ENCODE measurements at places on chromosomes 16 and 17.
A peak's percentile ranks its signal among the peaks of the same experiment; 100 is the strongest.

GRCh38 chr17:34825102-34825501, 136.2 kb downstream of the CCT6B start:
- DNase-seq, result no peak

DNA sequence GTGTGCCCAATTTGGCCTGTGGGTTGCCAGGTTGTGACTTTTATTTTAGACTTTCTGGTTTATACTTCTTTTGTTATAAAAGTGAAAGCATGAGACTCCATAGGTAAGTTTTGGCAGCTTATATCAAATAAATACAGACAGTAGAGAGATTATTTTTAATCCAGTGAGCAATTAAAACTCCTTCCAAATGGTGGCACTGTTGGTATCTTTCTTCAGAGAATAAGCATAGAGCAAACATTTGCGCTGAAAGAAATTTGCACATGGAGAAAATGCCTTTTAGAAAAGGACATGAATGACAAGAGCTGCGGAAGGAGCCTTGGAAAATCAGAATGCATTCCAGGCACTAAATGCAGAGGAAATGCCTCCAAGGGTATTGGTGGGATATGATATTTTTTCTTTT, 46.1 kb upstream of the DNAJA2 start:
- no peak for DNase-seq

DNA sequence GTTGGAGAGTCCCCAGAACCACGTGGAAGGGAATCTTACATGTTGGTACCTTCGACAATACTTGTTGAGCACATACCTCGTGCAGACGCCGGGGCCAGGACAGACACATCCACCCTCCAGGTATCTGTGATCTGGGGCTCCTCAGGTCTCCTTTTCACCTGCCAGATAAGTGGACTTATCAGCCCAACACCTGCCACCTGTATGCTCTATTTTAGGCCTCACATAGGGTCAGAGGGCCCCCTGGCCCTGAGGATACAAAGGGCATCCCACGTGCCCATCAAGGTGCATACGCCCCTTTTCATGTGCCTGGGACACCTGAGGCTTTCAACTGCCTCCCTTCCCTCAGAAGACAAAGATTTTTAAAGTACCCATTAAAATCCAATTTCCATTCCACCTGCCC, 212.7 kb downstream of the MRTFB start:
- DNase-seq, result no peak

DNA sequence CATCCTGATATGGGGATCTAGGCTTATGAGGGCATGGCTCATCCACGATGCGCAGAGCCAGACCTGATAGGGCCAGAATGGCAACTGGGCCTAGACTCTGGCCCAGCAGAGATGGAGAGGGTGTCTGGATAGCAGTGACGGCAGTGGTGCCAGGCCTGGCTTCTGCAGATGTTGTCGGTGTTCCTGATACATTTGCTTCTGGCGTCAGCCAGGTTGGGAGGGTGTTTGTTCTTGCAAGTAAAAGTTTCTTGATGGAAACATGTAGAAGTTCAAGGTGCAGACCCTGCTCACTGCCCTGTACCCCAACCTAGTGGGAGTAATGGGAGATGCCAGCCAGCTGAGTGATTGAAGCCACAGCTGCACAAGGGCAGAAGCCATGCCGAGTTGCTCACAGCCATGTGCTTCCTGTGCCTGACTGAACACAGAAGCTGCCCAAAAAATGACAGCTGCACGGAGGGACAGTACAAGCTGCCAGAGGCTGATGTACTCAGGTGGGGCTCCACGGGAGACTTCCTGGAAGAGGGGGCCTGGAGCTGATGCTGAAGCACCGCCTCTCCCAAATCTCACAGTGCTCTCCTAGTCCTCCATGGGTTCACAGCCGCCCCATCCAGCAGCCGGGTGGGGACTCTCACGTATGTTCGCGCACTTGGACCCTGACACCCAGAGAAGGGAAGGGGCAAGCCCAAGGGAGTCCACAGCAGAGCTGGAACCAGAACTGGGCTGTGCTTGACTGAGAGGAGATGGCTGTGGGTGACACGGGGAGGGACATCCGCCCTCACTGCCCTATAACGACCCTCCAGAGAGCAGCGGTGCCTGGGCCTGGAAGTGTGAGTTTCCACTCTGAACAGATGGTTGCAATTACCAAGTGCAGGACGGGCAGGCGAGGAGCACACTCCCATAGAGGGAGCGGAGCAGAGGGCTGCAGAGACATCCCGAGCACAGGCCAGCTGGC, 78.7 kb downstream of the N4BP1 start:
- peak; percentile 75 for DNase-seq

- DNase-seq, result peak; percentile 37
These were observed 166.3 kb downstream of the ANKFN1 start for GRCh38 chr17:56319531-56319930.

GRCh38 chr17:54945231-54945630, 23.2 kb downstream of the COX11 start:
- no peak for DNase-seq

- DNase-seq, result no peak
These were observed 375.0 kb upstream of the RBFOX1 start for GRCh38 chr16:6957681-6958080.

DNA sequence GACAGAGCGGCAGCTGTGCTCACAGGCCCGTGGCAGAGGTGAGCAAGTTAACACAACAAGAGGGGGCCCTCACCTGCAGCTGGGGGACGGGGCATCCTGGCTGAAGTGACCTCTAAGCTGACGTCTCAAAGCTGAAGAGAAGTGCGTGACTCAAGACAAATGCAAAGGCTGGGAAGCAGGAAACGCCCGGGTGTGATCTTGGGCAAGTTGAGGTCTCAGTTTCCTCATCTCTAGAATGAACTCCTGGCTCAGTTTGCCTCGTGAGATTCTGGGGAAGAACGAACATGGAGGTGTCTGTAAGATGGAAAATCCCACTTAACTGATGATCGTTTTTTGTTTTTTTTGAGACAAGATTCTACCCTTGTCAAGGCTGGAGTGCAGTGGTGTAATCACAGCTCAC, 40.1 kb upstream of the C1QL1 start:
- no peak for DNase-seq

DNA sequence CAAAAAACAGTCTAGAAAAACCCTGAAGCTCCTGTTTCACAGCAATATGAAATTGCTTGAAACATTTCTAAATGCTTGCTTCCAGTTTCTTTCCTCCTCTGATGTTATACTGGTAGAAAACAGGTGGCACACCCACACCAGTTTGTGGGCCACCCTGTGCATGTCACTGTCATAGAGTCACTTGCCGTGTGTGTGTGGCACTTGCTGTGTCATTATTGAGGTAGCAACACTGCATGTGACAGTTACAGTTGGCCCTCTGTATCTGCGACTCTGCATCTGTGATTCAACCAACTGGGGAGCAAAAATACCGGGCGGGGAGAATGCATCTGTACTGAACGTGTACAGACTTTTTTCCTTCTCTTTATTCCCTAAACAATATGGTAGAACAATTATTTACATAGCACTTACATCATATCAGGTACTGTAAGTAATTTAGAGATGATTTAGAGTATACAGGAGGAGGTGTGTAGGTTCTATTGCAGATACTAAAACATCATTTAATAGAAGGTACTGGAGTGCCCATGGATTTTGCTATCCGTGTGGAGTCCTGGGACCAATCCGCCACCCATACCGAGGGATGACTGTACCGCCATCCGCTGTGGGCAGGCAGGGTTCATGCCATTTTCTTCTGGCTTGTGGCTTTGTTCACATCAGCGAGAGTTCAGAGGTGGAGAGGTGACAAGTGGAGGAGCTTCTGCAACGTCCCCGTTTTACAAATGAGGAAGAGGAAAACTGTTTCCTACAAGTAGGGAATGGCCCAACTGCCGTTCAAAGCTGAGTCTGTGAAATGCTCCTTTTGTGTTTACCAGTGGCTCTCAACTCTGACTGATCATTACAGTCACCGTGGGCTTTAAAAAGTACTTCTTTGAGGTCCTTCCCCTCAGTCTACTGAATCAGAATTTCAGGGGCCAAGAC, 373.7 kb downstream of the SNX29 start:
- no peak for DNase-seq

DNA sequence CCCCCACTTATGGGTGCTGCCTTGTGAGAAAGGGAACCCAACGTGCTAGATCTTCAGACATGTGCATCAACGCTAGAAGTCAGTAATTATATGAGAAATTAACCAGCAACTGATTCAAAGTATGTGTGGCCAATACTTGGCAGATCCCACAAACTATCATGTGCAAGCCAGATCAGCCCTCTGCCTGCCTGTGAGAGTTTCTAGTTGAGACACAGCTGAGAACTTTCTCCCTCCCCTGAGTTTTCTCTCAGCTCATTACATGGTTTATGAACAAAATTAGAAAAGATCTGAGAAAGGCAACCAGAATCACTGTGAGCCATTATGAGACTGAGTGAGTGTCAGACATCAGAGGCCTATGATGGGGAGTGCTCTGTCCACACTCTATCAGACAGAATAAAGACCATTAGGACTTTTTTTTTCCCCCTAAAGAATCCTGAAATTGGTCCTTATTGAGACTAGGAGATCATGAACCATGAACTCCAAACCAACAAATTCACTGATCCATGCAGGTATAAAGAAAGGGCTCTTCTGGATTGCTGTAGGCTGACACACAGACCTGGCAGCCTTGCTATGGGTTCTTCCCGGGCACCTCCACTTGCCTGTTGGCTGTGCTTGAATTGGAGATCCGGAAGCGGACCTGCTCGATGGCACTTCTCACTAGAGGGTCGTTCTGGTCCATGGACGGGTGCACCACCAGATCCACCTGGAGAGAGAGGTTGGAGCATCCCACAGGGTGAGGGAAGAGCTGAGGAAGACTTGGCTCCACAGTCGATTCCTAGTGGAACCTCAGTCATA, 51.5 kb downstream of the GTF3C1 start:
- no peak for DNase-seq

GRCh38 chr17:17474341-17474740, 2.5 kb upstream of the MED9 start:
- no peak for DNase-seq

DNA sequence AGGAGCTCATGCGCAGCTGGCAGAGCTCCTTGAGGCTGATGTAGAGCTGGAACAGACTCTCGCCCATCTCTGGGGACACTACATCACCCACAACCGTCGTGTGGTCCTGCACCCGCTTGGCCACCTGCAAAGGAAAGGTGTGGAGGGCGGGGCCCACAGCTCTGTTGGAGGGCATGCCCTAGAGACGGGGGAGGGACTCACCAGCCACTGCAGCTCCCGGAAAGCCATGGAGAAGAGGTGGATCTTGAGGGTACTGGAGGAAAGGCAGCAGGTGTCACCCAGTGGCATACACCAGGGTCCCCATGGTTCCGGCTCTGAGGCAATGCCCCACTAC, 8.6 kb downstream of the UNC13D start:
- no peak for DNase-seq

DNA sequence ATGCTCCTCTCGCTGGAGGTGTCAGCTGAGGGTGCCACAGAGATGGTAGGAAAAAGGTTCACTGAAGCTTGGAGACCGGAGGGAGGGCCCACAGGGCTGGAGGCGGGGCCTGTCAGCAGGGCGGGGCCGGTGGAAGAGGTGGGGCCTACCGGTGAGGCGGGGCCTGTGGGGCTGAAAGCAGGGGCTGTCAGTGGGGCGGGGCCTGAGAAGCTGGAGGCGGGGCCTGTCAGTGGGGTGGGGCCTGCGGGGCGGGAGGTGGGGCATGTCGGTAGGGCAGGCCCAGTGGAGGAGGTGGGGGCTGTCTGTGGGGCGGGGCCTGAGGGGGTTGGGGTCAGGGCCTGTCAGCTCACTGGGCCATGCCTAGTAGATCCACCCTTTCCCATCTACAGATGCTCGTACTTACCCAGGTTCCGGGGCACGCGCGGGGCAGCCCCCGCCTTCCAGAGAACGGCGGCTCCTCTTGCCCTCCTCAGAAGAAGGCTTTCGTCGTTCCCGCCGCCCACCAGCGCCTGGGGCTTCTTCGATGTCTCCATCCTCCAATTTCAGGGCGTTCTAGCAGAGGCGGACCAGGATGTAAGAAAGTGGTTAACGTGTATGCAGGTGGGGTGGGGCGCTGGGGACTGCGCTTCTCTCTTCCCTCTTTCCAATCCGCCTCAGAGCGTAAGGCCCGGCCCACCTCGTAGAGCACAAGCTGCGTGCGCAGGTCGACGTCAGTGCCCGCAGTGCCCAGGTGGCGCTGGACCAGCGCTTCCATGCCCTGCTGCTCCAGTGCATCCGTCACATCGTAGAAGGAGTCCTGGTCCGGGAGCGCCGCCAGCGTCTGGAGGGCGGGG, 9.8 kb downstream of the TMEM208 start:
- no peak for DNase-seq

DNA sequence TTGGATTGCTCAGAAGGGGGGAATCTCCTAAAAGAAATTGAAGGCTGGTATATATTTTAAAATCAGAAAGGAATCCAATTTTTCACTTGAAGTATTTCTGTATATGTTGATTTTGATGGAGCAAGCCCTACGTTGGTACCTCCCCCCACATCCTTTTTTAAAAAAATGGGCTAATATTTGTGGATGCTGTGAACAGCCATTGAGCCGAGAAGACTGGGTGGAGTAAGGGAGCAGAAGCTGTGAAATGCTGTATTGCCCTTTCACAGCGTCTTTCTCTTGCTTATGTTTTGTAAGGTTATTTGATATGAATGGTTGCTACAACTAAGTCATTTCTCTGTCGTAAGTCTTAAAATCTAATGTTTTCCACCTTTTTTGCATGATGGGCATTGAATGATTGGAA, 2.3 kb downstream of the PAFAH1B1 start:
- DNase-seq, result peak; percentile 6

DNA sequence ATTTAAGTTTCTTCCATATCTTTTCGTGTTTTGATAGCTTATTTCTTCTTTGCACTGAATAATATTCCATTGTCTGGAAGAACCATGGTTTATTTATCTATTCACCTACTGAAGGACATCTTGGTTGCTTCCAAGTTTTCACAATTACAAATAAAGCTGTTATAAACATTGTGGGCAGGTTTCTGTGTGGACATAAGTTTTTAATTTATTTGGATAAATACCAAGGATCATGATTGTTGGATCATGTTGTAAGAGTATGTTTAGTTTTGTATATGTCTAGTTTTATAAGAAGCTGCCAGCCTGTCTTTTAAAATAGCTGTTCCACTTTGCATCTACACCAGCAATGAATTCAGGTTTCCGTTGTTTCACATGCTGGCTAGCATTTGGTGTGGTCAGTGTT, 339.4 kb downstream of the CDH11 start:
- no peak for DNase-seq

GRCh38 chr17:50845240-50846147, 10.1 kb downstream of the WFIKKN2 start:
- DNase-seq, result no peak

- DNase-seq, result no peak
These were observed 27.8 kb downstream of the CASKIN2 start for GRCh38 chr17:75487351-75488070.

- DNase-seq, result no peak
These were observed 50.8 kb downstream of the CHD9 start for GRCh38 chr16:53105565-53105964.
